PC-9 (cell line): ENCODE measurements at places on chromosomes 7 and 10. TPM values are rescaled to one million over a fixed set of nuclear protein-coding genes. Genes with fewer than 3 reads are reported as not detected.

- DNase-seq, result no peak
Observed at GRCh38 chr7:2230882-2231281, 1.9 kb downstream of the MAD1L1 start.

GRCh38 chr7:70734411-70734810 lies 397.5 kb upstream of the GALNT17 start:
- no peak for DNase-seq

DNA sequence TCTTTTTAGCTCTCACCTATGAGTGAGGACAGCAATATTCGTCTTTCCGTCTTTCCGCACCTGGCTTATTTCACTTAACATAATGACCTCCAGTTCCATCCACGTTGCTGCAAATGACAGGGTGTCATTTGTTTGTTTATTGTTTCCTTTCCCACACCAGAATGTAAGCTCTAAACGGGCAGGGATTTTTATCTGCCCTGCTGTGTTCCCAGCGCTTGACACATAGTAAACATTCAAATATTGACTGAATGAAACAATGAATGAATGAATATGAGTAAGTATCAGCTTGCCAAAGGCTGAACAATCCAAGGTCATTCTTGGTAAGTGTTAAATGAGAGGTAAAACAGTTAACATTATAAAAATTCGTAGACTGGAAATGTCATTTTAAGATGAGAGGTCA lies 12.8 kb downstream of the SH3PXD2A start:
- DNase-seq, result no peak

- no peak for DNase-seq
Observed at GRCh38 chr7:33536398-33537103, 368.8 kb upstream of the BMPER start.

DNA sequence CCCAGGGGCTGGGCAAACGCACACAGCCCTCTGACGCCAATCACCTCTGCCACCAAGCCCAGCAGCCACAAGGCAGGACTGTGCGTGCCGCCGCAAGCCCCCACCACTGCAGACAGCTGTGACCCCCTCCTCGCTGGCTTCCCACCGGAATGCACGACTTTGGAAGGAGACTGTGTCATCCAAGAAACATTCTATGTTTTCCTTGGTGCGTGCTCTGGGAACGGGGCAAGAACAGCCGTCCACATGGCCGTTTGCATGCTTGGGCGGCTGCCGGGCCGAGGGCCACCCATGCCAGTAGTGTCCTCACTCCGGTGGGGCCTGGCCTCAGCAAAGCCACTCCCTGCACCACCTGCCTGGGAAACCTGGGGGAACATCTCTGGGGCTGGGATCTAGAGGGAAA lies 17.6 kb upstream of the ELN start:
- no peak for DNase-seq

The MACROH2A2 gene
- 0.43 TPM in 1 of 2 replicates, not detected in the other for total RNA-seq

The STOX1 gene
- 3.9 and 4.4 TPM in 2 replicates for total RNA-seq

The NUPR2 gene
- total RNA-seq, result not detected in 2 replicates

The STAG3 gene
- 0.83 and 1.4 TPM in 2 replicates for total RNA-seq
